Diencephalon (tissue), 1 donor: ENCODE measurements at places on chromosomes 2 and 18. TPM values are rescaled to one million over a fixed set of nuclear protein-coding genes. Genes with fewer than 3 reads are reported as not detected.

The KCNK3 gene
- 10.1 TPM for total RNA-seq

The MAP3K19 gene
- total RNA-seq, result 9.5 TPM

The LINC00305 gene
- total RNA-seq, result not detected

The KCNJ13 gene
- total RNA-seq, result 9.2 TPM

The DUSP19 gene
- 10.6 TPM for total RNA-seq

The HOXD13 gene
- total RNA-seq, result not detected

The RTKN gene
- 11.1 TPM for total RNA-seq

The LIPG gene
- total RNA-seq, result 6.9 TPM

The NYAP2 gene
- total RNA-seq, result 16.1 TPM

The SNORC gene
- total RNA-seq, result 4.6 TPM

The TCF7L1 gene
- 2.3 TPM for total RNA-seq

The NEU4 gene
- 0.92 TPM for total RNA-seq

The REEP1 gene
- 200 TPM for total RNA-seq

The DOK6 gene
- 80.7 TPM for total RNA-seq

The SULT1C2 gene
- 0.23 TPM for total RNA-seq

The CIB4 gene
- not detected for total RNA-seq

The PECR gene
- 29.3 TPM for total RNA-seq

The APCDD1 gene
- total RNA-seq, result 26.8 TPM

The GATA6 gene
- 0.23 TPM for total RNA-seq

The ST6GAL2 gene
- 170 TPM for total RNA-seq

The ACADL gene
- total RNA-seq, result 4.8 TPM

The CYS1 gene
- total RNA-seq, result 1.2 TPM

The HPCAL1 gene
- total RNA-seq, result 42.4 TPM

The MC2R gene
- not detected for total RNA-seq

The ASAP2 gene
- total RNA-seq, result 51.7 TPM

The ANKRD30BL gene
- 21.7 TPM for total RNA-seq

The MYOM1 gene
- 10.4 TPM for total RNA-seq
